Stimulated activated CD8-positive, alpha-beta memory T cell treated with anti-CD3 and anti-CD28 coated beads, Interleukin-7, amount 100 ng/mL, for 1 hour (primary cell): ENCODE measurements at places on chromosomes 3 and 15.

DNA sequence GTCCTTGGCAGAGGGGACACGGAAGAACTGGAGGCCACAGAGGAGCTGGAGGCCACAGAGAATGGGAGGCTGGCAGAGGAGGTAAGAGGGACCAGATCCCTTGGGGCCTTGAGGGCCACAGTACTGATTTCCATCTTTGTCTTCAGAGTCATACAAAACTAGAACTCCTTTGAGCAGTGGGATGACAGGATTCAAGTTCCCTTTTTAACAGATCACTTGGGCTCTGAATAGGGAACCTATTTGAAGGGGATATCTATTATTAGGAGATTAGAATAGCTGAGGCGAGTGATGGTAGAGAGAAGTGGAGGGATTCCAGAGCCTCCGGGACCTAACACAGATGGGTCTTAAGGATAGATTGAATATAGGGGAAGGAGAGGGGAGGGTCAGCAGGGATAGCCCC, 55.7 kb downstream of the OXNAD1 start:
- no peak for DNase-seq

GRCh38 chr3:126537730-126538281, 13.9 kb downstream of the CHST13 start:
- DNase-seq = no peak

- DNase-seq = no peak
These were observed 175.4 kb downstream of the SQOR start for GRCh38 chr15:45810201-45810600.

- no peak for DNase-seq
These were observed 459.6 kb downstream of the NLGN1 start for GRCh38 chr3:173857154-173857553.

DNA sequence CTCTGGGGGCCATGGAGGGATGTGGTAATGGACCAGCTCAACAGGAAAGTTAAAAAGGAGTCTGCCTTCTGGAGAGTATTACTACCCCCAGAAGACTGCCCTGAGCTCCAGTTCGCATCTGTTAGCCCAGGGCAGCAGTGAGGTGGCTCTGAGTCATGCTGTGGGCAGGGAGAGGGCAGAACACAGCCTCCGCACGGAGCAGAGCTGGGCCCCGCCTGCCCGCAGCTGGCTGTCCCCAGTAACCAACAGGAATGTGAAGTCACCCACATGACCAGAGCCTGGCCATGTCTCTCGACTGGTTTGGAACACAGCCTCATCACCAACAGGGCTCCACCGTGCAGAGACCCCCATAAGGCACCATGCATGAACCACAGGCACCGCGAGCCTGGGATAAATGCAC, 62.1 kb downstream of the CYFIP1 start:
- no peak for DNase-seq

GRCh38 chr3:127149621-127150310, 43.2 kb upstream of the PRR23E start:
- no peak for DNase-seq

- DNase-seq = no peak
These were observed 299.8 kb upstream of the THBS1 start for GRCh38 chr15:39281094-39281493.

GRCh38 chr15:61195116-61196002, 33.7 kb downstream of the RORA start:
- no peak for DNase-seq

DNA sequence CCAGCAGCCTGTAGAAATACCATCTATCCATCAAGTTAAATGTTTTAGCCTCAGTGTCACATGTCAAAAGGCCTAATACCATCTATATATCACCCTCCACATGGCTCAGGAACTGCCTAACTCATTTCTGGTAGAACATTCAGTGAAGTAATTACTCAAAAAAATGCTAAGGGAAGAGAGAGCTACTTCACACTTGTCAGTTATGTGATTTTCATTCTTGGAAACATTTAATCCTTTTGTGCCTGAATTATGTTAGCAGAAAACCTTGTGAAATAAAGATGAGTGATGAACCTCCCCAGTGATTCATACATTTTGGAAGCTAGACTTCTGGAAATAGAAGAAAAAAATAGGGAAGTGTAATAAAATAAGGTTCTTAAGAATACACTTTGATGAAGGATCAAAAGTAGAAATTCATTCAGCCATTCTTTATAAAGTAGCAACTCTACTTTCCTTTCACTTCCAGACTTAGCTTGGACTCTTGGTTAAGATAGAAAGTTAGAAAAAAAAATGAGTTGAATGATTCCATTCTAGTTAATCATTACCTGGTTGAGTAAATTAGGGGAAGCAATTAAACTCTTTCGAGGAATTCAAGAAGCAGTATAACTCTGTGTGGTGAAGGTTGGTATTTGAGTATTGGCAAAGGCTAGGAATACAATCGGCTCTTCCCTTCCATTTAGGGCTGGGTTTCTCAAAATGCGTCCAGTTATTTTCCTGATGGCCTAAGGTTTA, 3.6 kb downstream of the OTOL1 start:
- no peak for DNase-seq

GRCh38 chr3:58175187-58175436, 35.7 kb downstream of the DNASE1L3 start:
- no peak for DNase-seq

DNA sequence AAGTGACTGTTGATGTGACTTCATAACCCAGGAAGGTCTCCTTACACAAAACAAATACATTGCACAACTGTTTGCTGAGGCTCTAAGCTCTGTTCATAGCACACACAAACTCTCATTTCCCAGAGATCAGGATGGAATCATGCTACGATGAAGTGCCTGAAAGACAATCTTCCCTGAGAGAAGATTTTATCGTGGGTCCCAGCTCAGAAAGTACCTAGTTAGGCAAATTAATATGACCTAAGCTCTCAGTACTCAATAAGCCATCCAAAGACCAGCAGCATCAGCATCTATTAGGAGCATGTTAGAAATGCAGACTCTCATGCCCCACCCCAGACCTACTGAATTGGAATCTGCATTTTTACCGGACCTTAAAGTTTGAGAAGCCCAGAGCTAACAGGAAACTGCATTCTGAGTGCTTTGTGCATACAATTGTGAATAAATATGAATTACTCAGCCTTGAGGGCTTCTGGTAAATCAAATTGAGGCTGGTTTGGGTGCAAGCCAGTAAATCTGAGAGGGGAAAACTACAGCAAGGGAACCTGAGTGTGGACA, 161.5 kb upstream of the C2CD4B start:
- no peak for DNase-seq
